Neural crest cell (in vitro differentiated cells): ENCODE measurements at places on chromosomes 5 and 9. TPM values are rescaled to one million over a fixed set of nuclear protein-coding genes. Genes with fewer than 3 reads are reported as not detected.

OTP gene
- 2.1 and 3.1 TPM in 2 replicates for total RNA-seq

ANKRD31 gene
- total RNA-seq = 0.39 and 0.51 TPM in 2 replicates

HAVCR1 gene
- total RNA-seq = not detected in 2 replicates

SPATA31D4 gene
- not detected in 2 replicates for total RNA-seq

TXNDC8 gene
- not detected in 2 replicates for total RNA-seq

FGF18 gene
- 2.4 TPM in 2 replicates for total RNA-seq

SCGB3A2 gene
- total RNA-seq = not detected in 2 replicates

GRCh38 chr5:61534481-61535267, 202.6 kb downstream of the ZSWIM6 start:
- no peak for DNase-seq

- DNase-seq = no peak
Observed at GRCh38 chr9:26132746-26133312, 454.6 kb upstream of the TUSC1 start.

GRCh38 chr5:6540111-6540827, 91.6 kb downstream of the UBE2QL1 start:
- DNase-seq = no peak

GRCh38 chr9:109035684-109036423, 22.6 kb upstream of the CTNNAL1 start:
- no peak for DNase-seq

- DNase-seq = no peak
Observed at GRCh38 chr9:16461137-16461840, 409.2 kb downstream of the BNC2 start.

DNA sequence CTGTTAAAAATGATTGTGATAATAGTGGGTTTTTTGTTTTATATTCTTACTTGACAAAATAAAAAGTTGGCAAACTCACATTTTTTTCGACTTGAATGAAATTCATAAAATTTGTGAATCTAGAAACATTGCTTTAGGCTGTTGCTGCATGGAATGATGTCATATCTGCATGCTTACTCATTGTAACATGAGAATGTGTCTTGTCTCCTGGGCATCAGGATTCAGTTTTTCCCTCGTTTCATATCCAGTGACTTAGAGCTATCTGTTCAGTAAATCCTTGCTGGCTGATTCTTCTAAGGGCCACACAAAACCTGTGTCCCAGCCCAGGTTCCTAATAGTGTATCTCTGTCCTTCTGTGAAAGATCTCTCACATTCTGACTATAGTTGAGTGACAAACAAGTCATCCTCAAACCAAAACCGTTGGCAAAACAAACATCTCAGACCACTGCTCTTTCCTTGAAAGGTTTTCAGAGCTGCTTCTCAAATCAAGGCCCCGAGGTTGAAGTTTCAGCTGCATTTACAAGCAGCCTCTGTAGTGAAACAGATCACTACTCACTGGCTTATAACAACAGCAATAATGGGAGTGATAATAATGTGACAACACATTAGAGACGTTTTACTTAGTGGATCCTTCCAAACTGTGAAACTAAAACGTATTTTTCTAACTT, 95.0 kb downstream of the NPR3 start:
- DNase-seq = no peak

DNA sequence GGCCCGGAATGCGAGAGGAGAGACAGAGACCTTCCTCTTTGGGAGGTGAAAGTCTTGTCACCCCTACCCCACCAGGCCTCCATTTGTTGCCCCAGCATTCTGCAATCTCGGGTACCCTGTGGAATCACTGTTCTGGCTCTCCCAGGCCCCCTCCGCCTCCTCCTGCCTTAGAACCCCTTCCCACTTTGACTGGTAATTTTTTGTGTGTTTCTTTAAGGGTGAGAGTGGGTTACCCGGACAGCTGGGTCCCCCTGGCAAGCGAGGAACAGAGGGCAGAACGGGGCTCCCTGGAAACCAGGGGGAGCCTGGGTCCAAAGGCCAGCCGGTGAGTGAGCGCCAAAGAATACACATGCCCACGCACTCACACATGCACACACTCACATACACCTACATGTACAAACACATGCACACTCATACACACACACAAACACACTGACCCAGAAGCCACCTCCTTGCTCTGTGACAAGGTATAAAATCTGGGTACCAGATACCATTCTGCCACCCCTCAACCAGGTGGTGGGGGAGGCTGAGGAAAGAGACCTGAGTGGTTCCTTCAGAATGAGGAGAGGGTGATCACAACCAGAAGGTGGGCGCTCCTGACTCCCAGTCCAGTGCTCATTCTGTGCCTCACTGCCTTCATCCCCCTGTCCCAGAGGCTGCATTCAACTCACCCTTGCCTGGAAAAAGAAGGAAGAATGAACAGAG, 30.9 kb upstream of the ORM1 start:
- no peak for DNase-seq
